Colonic mucosa (tissue), 4 donors: ENCODE measurements at places on chromosomes 1 and 21.

DNA sequence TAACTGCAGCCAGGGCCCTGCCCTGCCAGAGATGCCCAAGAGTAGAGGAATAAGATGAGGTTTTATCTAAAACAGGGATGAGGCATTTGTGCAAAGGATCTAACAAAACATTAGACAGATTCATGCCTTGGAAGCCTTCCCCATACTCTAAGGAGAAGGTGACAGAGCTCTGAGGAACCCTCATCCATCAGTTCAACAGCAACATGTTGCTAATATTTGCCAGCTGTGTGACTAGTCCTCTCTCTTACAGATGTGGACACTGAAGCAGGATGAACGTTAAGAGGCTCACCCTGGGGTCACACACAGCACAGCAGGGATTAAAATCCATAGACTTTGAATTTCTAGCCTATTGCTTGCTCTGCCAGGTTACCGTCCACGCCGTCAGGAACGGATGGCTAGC is 99.0 kb downstream of the ZBTB18 start:
- DNase-seq, result no peak

GRCh38 chr1:186463511-186463910 is 2.6 kb upstream of the PDC start:
- DNase-seq, result no peak

DNA sequence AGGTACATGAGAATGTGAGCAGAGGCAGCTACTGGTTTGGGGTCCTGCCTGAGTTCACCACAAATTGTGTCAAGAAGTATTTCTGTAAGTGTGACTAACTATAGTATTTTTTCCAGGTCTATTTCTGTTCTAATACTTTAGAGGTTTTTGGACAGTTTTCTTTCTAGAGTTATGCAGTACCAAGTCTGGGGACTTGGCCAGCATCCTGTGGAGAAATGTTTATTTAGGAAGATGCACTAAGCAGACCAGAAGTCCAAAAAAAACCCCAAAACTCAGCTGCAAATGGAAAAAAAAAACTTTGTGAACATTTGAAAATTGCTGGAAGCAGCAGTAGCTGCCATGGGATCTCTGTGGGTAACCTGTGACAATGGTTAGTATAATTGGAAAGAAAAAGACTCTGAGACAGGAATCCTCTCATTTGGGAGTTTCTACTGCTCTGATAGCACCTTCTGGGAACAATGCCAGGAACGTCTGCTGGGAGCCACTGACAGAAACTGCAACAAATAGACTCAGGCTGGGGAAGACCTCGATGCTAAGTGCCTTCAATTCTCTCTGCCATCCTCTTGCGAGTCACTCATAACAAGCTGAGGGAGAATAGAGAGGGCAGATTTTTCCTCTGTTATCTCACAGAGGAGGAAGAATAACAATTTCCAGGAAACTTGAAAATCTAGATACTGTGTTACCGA is 37.6 kb downstream of the OR10R2 start:
- no peak for DNase-seq

DNA sequence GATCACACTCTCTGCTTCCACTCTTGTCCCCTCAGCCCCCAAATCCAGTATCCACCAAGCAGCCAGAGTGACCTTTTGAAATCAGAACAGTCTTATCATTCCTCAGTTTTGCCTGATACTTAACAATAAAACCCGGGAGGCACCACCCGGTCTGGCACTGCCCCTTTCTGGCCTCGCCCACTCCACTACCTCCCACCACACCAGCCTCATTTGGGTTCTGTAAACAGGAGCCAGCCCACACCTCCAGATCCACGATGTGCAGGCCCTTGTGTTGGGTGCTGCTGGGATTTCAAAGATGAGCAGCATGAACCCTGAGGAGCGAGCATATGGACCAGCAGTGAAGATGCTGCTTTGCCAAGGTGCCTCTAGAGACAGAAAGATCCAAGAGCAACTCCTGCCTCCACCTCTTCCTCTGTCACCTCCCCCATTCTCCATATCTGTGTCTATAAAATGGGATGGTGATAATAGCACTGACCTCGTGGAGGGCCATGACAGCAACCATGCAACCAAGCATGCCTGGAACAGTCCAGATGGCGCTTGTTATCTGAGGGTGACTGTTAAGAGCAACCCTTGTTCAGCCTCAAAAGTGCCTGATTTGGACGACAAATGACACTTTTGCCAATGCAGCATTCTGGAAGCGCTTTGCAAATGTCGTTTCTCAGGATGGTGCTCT is 136.0 kb downstream of the IGSF21 start:
- no peak for DNase-seq

- no peak for DNase-seq
These were observed 60.1 kb downstream of the PTP4A2 start for GRCh38 chr1:31878058-31878457.

GRCh38 chr1:211589782-211590721 is 11.1 kb upstream of the SLC30A1 start:
- no peak for DNase-seq

DNA sequence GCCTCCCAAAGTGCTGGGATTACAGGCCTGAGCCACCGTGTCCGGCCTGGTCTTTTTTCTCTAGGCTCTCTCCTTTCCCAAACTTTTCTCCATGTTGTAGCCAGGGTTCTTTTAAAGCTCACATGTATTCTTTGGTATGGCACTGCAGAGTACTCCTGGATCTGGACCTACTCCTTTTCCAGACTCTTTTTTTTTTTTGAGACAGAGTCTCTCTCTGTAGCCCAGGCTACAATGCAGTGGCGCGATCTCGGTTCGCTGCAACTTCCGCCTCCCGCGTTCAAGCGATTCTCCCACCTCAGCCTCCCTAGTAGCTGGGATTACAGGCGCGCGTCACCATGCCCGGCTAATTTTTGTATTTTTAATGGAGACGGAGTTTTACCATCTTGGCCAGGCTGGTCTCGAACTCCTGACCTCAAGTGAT is 602 bp upstream of the MED18 start:
- no peak for DNase-seq

DNA sequence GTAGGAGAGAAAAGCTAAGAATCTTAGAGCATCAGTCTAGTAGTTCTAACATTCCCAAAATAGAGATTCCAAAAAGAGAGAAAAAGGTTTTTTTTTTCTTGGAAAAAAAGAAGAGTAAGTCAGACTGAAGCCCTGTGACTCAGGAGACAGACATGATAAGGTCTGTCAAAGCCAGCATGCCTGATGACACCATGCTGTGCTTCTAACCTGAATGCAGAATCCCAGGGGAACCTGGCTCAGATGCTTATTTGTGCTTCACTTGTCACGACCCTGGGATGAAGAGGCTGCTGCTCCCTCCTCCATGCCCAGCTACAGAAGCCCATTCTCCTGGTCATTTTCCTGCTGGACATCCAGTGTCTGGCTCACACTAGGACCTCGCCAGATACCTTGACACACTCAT is 44.3 kb downstream of the ERICH3 start:
- no peak for DNase-seq

DNA sequence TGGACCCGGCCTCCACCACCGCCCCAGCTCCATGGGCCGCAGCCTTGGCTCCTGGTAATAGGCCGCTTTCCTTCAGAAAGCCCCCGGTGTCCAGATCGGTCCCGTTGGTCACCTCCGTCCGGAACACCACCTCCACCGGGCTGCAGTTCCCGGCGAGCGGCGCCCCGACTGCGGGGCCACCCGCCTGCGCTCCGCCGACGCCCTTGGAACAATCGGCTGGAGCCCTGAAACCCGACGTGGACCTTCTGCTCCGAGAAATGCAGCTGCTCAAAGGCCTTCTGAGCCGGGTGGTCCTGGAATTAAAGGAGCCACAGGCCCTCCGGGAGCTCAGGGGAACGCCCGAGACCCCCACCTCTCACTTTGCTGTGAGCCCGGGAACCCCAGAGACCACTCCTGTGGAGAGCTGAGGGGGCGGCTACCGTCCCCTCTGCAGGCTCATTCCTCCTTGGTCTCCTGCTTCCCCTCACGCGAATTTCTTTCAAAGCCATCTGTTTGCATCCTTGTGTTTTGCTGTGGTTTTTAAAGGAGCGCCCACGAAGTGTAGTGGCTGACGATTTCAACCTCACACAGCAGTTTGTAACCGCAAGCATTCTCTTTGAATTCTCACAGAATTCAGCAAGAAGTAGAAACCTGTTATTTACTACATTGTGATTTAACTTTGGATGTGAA is 6.0 kb downstream of the FCRLB start:
- peak; percentile 20 for DNase-seq

GRCh38 chr21:26140926-26141325 is 29.6 kb downstream of the APP start:
- no peak for DNase-seq

- no peak for DNase-seq
These were observed 204.0 kb downstream of the PLPP3 start for GRCh38 chr1:56375326-56375804.

- DNase-seq, result peak; percentile 70
These were observed 3.7 kb upstream of the SDE2 start for GRCh38 chr1:226002667-226003501.

- DNase-seq, result peak; percentile 33
These were observed 47.5 kb downstream of the KIF1B start for GRCh38 chr1:10257851-10258250.

DNA sequence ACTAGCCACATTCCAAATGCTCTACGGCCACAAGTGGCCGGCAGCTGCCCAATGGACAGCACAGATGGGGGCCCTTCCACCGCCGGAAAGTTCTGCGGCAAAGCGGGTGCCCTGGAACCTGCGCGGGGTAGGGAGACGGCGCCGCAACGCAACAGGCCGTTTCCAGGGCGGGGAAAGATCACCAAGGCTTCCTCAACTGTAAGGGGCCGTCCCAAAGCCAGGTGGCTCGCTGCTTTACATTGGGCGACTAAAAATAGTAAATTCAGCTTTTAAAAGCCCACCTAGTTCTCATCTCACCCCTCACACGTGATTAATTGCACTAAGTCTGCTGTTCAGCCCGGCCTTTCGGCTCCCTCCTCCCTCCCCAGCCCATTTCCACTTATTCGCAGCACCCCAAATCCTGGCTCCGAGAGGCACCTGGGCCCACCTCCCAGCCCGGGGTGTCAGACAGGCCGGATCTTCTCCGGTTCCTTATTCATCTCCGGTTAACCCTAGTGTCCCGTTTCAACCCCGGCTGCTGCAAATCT is 643 bp downstream of the CFAP298 start:
- DNase-seq, result peak; percentile 48

DNA sequence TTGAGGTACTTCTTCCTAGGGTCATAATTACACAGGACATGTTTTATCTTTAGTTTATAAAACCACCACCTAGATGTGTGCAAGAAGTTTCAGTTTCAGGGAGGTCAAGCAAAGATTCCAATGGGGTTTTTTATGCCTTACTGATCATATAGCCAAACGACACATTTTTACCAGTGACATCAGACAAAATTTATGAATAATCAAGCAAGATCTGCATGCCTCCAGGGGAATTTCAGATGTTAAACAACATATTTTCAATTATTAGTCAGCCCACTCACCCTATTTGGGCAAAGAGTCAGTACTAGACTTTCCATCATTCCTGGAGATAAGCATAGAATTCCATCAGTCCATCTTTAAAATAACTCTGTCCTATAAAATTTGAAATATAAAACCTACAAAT is 867.4 kb downstream of the KCNT2 start:
- DNase-seq, result no peak

- DNase-seq, result no peak
These were observed 40.8 kb downstream of the FCER1A start for GRCh38 chr1:159342761-159343425.

DNA sequence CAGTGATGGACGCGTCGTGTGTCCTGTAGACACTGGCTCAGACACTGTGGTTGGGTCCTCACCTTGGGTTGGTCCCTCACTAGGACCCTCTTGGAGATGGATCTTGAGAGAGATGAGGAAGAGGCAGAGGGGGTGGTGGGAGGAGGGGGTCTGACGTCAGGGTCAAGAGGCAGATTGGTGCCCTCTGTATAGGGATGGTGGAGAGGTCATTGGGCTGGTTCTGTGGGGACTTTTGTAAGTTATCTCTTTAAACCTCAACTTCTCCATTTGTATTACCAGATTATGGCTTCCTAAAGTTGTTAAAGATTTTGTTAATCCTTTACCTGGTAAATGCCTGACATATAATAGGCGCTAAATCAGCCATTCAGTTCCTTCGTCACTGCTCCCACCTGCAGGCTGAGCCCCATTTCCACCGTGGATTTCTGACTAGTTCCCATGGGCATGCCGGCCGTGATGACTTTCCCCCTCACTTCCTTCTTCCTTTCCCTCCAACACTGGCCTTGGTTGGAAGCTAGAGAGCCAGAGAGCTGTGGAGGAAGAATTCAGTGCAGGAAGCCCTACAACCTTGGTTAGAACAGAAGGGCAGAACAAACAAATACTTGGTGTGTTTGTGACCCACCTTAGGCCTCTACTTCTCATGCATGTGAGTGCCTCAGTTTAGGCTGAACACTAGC is 8.6 kb downstream of the H6PD start:
- no peak for DNase-seq

DNA sequence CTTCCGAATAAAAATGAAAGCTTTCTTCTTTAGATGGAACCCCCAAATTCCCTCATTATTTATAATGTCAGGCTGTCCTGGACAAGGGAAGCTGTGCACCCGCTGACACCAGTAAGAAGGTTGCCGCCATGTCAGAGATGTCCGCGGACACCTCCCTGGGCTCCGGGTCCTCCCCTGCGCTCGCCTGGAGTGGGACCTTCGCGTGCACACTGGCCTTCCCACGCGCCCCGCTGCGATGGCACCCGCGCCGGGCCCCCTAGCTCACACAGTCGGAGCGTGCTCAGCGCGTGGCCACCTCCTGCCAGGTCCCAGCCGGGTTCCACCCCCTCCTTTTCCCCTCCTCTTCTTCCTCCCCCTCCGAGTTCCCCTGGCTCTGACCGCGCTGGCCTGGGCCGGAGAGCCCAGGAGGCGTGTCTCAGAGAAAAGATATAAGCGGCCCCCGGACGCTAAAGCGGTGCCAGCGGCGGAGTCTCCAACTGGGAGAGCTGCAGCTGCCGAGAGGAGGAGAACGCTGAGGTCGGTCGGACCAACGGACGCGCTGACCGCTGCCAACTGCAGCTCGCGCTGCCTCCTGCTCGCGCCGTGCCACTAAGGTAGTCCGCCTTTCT is at the start of gene G0S2:
TSS of gene G0S2 (plus strand) at position 456 of the 608 bp plus-strand sequence. CDS start 273 bp downstream, outside the sequence.
- DNase-seq, result peak; percentile 85

DNA sequence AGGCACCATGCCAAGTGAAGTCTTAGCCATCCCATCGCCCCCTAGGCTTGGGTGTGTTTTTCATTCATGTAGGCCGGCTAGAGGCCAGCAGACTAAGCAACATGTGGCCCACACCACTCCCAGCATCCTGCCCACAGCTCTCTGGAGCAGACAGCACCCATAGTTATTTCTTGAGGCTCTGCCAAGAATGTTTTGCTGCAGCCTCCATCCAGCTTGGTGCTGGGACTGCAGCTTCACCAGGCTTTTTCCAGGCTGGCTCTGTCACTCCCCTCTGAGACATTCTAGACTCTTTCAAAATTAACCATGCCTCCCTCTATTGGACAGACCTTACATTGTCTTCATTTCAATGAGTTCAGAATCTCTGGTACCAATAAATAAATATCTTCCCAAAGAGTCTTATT is 104.2 kb downstream of the DUSP10 start:
- no peak for DNase-seq

GRCh38 chr1:110188035-110188618 is 22.0 kb upstream of the KCNC4 start:
- DNase-seq, result no peak

GRCh38 chr1:109249654-109250401 is 489 bp downstream of the CELSR2 start:
- no peak for DNase-seq
